Uterus (tissue), 4 donors: ENCODE measurements at places on chromosomes 11 and 22. TPM values are rescaled to one million over a fixed set of nuclear protein-coding genes. Genes with fewer than 3 reads are reported as not detected.
A peak's percentile ranks its signal among the peaks of the same experiment; 100 is the strongest.

The MPEG1 gene
- 1.0 TPM for total RNA-seq

The CACNA1I gene
- total RNA-seq: 0.15 TPM

GRCh38 chr11:42311514-42311913 lies 852.1 kb upstream of the LRRC4C start:
- no peak overlapping the region for H3K27ac ChIP-seq
- DNase-seq: no peak
- H3K36me3 ChIP-seq: no peaks in the 10 kb centered on the region
- no peak overlapping the region for H3K4me3 ChIP-seq
- H3K27me3 ChIP-seq: no peaks in the 10 kb centered on the region

- H3K27me3 ChIP-seq: no peaks in the 10 kb centered on the region
- DNase-seq: no peak
- H3K4me1 ChIP-seq: no peaks in the 10 kb centered on the region
- H3K4me3 ChIP-seq: no peak overlapping the region
- no peaks in the 10 kb centered on the region for H3K36me3 ChIP-seq
- H3K27ac ChIP-seq: no peak overlapping the region
Observed at GRCh38 chr11:88208745-88209144, 33.5 kb upstream of the RAB38 start.

GRCh38 chr22:31084811-31085492 lies 3.8 kb downstream of the SMTN start:
- H3K4me3 ChIP-seq: peak overlapping the region; percentile 98
- H3K4me1 ChIP-seq: no peaks in the 10 kb centered on the region
- peak; percentile 89 for DNase-seq
- H3K27ac ChIP-seq: peak overlapping the region; percentile 98
- H3K27me3 ChIP-seq: no peaks in the 10 kb centered on the region
